ENCODE measurements at places on chromosomes 13 and 19. TPM values are rescaled to one million over a fixed set of nuclear protein-coding genes. Genes with fewer than 3 reads are reported as not detected.

GRCh38 chr19:35885225-35885738 is 15.1 kb downstream of the NFKBID start:
- DNase-seq: no peak

GRCh38 chr19:27719034-27719433 is 1493.9 kb downstream of the UQCRFS1 start:
- DNase-seq: no peak

ATP4B gene
- total RNA-seq: not detected

DNA sequence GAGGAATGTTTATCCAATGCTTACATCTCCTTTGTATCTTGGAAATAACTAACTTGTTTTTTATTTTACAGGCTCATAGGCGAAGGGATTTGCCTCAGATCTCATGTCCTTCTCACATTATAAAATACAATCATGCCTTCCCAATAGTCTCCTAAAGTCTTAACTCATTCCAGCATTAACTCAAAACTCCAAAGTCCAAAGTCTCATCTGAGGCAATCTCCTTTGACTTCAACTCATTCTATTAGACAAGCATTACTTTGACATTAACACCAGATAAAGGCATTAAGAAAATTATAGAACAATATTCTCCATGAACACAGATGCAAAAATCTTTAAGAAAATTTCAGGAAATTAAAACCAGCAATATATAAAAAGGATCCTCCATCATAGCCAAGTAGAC is 137.6 kb downstream of the DNAJC3 start:
- DNase-seq: no peak

ZNF540 gene
- 2.1 TPM for total RNA-seq

DNA sequence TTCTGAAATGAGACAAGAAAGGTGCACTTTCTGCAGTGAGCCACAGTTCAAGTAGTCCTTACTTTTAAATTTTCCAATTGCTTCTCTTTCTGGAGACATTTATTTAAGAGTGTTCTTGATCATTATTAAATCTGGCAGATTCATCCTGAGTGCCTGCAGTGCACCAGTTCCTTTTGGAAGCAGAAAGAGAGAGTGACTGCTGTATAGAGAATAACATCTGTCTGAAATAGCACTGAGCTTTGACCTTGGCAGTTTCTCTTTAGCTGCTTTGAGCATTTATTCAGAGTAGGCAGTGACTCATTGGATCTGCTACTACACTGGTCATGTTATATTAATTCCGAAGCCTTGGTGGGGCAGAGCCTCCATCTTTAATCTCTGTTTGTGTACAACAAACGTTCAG is 1373.7 kb downstream of the PCDH9 start:
- peak; percentile 83 for DNase-seq

DNA sequence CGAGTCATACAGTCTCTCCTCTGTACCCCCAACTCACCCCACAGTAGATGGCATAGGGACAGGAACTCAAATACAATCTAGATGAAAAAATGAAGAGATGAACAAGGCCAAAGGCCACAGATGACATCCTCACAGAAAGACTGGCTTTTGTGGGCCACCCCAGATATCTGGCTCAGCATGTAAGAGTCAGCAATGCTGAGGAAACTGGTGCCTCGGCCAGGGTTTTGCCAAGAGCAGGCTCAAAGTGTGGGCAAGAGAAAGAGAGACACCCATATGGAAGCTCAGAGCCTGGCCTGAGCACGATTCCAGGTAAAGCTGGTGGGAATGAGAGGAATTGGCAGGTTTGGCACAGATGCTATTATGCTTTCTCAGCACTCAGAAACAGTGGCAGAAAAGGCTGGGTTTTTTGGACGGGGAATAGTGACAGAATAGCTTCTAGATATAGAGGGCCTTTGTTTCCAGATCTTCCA is 460.6 kb downstream of the FOXO1 start:
- DNase-seq: no peak

DNA sequence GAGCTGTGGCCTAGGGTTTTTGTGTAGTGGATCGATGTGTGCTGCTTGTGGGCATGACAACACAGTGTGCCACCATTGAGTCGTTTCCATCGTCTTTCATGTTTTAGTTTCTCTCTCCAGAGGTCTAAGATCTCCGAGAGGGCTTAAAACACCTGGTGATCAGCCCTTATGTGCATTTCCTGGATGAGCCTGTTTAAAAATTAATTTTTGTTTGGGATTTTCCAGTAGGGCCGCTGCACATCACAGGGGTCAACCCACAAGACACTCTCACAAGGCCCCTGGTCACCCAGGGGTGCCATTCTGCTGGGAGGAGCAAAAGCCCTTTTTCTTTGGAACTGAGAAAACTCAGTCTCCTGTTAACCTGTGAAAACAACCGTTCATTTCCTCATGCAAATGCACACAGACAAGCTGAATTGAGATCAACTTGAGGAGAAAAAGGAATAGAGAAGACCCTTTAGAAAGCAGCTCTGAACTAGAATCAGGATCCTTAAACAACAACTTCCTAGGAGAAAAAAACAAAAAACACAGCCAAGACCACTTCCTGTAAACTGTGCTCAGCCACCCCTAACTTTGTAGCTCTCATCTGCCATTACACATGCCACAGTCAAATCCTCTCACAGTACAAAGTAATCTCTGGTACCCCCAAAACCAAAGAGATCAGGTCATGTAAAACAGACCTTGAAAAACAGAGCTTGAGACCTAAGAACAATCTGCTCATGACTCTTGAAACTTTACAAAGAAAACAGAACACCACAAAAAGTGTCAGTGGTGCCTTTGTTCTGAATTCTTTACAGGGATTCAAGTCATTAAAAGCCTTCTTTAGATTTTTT is 8.3 kb upstream of the MTRF1 start:
- no peak for DNase-seq

- peak; percentile 34 for DNase-seq
These were observed 21.3 kb downstream of the NUMBL start for GRCh38 chr19:40668991-40669614.

DNA sequence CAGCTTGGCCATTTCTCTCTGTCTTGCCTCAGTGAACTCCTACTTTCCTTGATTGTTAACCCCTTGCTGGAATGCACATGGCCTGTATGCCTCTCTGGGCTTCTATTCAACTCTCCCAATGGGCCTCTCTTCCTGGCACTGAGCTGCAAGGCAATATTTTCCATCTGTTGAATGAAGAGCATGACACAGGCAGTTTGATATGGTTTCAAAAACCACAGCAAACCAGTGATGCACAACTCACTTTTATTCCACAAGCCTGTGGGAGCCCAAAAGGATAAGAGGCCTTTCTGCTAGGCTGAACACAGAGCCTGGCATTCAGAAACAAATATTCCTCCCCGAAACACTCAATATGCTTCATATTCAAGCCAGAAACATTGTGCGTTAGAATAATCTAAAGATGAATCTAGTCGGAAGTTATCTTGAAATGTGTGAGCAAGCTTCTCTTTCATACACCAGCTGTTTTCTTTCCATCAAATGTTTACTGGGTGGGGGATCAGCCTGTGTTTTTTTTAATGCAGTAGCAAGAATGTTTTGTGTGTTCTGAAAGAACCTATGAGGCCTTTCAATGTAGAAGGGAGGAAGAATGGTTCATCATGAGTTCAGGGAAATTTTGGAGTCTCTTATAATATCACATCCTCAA is 443.1 kb upstream of the SPRY2 start:
- no peak for DNase-seq

GRCh38 chr13:73063166-73063565 is 4.4 kb downstream of the KLF5 start:
- DNase-seq: no peak

- no peak for DNase-seq
These were observed 38.1 kb downstream of the UCHL3 start for GRCh38 chr13:75587679-75588078.

GRCh38 chr13:39788102-39788501 is 132.6 kb downstream of the COG6 start:
- DNase-seq: no peak

DNA sequence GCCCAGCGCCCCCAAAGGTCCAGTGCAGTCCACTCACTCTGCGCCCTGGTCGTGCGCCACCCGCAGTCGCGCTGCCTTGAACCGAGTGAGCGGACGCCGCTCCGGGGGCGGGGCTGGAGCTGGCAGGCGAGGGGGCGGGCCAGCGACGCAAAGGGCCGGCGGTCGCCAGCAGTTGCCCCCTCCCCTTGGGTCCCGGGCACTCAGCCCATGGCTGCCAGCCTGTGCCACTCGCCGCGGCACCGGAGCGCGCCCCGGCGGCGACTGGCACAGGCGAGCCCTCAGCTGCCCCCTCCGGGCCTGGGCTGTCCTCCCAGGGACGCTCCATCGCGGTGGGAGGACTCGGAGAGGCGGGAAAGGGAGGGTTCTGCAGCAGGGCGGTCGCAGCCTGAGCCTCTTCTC is at the start of gene S1PR5:
TSS of gene S1PR5 (minus strand) at position 87 of the 399 bp plus-strand sequence. CDS start 2,436 bp downstream, outside the sequence.
- DNase-seq: peak; percentile 89

DNA sequence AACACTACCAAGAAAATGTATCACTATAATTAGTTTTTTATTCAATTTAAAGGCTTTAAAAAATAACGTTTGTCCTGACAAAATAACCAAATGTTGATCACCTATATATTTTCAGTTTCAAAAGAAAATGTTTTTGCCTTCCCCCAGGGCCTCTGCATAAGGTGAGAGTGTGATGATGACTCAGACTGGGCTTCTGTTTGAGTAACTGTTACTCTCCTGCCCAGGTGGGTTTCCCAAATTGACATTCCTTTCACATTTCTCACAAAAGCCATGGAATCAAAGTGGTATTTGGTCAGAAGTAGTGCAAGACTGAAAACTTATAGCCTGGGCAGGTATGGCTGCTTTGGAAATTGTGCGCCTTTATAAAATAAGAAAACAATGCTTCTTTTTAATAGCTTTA is 180.6 kb downstream of the COG6 start:
- no peak for DNase-seq

GRCh38 chr19:45133661-45134060 is 27.1 kb downstream of the NKPD1 start:
- peak; percentile 37 for DNase-seq

Measured in osteoblast (primary cell).